Glutamatergic neuron (in vitro differentiated cells): ENCODE measurements at places on chromosomes 1 and 21.

DNA sequence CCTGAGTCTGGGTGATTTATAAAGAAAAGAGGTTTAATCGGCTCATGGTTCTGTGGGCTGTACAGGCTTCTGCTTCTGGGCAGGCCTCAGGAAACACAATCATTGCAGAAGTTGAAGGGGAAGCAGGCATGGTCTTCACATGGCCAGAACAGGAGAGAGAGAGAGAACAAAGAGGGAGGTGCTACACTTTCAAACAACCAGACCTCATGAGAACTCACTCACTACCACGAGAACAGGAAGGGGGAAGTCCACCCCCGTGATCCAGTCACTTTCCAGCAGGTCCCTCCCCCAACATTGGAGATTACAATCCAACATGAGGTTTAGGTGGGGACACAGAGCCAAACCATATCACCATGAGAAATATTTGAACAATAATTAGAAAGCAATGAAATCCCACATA, 222.9 kb downstream of the FAM72C start:
- no peak for DNase-seq

- DNase-seq, result no peak
Observed at GRCh38 chr1:70979881-70980280, 67.7 kb downstream of the PTGER3 start.

DNA sequence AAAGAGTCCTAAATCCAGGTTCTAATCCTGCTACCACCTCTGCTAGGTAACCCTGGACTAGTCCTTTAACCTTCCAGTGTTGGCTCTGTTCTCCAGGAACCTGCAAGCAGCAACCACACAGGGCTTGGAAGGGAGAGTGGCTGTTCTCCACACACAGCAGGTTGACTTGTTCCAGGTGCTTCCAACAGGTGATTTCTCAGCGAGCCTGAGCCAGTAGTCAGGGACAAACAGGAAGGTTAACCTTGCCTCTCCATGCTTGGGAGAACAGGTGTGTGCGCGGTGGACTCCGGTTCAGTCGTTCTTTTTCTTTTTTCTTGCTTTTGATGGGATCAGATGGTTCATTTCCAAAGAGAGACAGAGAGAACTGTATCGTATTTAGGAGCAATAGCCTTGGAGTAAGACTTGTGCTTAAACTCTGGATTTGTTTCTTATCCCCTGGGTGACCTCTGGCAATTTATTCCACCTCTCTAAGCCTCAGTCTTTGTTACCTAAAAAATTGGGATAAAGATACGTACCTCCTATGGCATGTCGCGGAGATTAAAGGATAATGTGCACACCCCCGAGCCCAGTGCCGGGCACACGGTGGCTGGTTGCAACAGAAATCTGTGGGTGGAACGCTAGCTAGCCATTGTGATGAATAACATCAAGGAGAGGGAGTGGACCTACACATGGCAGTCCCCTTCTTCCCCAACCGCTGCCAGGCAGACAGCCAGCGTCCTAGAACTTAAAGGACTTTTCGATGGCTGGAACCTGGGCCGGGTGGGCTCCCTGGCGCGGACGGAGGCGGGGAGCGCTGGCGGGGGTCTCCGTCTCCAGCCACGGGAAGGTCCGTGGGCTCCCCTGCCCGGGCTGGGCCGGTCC, 583 bp upstream of the CACHD1 start:
- DNase-seq, result no peak

GRCh38 chr21:35811191-35811806, 249.0 kb downstream of the SETD4 start:
- no peak for DNase-seq

DNA sequence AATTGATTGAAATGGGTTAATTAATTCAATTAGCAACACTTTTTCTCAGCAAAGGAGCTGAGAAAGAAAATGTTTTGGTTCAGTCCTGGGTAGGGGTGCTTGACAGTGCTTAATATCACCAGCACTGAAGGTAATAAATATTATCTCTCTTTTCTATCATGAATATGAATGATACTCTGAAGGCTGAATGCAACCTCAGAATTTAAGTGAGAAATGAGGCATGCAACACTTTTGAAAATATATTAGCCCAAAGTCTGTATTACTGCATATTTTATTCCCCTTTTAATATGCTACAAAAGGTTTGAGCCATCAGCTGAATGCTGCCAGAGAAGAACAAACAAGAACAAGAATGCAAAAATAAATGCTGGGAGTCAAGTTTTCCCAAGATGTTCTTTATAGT, 52.0 kb upstream of the SAMSN1 start:
- no peak for DNase-seq

GRCh38 chr21:45317398-45318145, 29.9 kb upstream of the POFUT2 start:
- DNase-seq, result no peak

DNA sequence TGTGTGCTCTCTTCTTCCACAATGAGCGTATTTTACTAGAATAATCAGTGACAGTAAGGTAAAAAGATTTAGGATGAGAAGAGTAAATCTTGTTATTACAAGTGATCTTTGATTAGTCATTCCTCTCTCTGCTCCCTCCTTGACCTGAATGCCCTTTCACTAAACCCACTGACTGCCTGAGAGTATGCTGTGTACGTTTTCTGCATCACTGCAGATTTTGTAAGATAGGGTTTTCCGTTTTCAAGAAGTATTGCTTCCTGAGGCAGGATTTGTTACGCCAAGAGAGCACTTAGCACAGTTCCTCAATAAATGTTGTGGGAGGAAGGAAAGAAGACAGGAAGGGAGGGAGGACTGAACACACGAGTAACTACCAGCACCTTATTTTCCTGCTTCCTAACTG, 7.7 kb upstream of the LAMB3 start:
- no peak for DNase-seq

DNA sequence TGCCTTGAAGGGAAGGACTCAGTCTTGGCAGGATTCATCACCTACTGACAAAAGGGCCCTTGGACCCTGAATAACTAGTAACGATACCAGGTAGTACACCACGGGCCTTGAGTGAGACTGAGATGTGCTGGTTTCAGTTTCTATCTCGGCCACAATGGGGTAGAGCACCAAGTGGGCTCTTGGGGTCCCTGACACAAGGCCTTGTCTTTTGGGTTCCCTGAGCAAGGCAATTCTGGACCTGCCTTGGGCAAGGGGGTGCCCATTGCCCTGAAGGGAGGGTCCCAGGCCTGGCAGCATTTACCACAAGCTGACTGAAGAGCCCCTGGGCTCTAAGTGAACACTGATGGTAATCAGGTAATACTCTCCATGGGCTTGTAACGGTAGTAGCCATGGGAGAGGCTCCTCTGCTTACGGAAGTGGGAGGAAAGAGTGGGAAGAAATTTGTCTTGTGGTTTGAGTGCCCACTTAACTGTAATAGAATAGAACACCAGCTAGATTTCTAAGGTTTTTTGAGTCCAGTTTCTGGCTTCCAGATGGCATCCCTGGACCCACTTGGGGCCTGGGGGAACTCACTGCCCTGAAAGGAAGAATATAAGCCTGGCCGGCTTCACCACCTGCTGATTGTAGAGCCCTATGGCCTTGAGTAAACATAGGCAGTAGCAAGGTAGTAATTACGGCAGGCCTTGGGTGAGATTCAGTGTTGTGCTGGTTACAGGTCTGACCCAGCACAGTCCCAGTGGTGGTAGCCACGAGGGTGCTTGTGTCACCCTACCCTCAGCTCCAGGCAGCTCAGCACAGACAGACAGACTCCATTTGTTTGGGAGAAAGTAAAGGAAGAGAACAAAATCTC, 58.5 kb downstream of the WDR4 start:
- DNase-seq, result no peak

- DNase-seq, result no peak
Observed at GRCh38 chr1:229480495-229480894, 27.6 kb downstream of the NUP133 start.

DNA sequence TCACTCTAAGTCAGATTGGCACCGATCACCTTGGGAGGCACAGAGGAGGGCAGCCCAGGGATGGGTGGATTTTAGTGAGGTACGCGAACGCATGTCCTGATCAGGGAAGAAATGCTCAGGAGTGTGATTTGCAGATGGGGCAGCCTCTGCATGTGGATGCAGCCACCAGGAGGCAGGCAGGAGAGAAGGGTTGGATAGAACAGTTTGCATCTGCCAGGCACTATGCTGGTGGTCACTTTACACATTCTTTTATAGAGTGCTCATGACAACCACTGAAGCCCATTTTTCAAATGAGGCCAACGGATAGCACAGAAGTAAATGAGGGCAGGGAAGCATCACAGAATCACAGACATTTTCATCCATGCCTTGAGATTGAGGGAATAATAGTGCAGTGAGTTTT, 5.7 kb downstream of the LAMB3 start:
- DNase-seq, result no peak

GRCh38 chr21:43361493-43362296, 65.2 kb downstream of the SIK1 start:
- DNase-seq, result no peak

DNA sequence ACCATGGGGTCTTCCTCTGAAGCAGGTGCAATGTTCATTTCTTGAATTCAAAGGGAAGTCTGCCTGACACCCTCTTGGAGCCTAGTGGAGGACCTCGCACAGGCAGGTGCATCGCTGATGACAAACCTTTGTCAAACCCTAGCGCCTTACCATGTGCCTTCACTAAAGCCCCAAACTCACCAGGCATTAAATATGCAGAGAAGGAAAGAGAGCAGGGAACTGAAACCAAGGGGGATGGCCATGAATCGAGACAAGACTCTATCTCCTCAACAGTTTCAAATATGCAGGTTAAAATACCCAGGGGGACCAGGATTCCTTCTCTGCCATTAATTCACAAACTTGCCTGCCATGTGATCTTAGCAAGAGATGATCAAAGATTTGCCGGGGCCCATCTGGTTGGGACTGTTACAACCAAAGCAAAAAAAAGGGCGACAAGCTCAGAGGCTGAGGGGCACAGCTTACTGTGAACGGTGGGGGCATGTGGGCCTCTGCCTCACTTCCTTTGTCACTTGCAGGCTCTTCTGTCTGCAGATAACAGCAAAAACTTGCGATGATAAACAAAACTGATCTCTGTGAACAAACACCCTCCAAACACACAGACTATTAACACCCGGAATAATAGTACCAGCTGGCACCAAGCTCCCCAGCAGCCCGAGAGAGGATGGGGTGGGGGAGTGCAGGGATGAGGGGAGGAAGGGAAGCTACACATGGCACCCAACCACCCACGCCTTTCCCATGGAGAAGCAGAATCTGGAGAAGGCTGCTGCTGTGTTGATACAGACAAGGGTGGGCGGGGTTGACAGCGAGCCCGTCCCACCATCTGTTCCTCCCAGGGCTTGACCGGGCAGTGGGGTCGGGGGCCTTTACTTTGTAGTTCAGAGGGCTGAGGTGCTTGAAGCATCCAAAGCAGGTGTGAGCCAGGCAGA, 33.9 kb downstream of the TMEM63A start:
- DNase-seq, result peak; percentile 43
